T-helper 17 cell (primary cell): ENCODE measurements at places on chromosomes 13 and 19.
A peak's percentile ranks its signal among the peaks of the same experiment; 100 is the strongest.

GRCh38 chr13:81582381-81582780 is 1241.5 kb upstream of the SPRY2 start:
- DNase-seq: no peak

DNA sequence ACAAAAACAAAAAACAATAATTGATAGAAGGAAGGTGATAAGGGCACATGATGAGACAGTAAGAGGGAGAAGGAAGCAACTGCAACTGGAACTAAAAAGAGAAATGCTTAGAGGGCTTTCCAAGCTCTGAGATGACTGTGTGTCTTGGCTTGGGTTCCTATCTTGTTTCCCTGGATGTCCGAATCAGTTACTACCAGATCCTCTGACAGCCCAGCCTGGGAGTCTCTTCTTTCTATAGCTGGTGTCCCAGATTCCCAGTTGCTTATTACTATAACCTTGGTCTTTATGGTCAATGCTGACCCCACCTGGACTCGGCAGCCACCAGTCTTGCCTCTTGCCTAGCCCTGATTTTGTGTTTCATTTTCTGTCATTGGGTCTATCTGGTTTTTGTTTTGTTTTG is 116.4 kb downstream of the RFC3 start:
- DNase-seq: no peak

DNA sequence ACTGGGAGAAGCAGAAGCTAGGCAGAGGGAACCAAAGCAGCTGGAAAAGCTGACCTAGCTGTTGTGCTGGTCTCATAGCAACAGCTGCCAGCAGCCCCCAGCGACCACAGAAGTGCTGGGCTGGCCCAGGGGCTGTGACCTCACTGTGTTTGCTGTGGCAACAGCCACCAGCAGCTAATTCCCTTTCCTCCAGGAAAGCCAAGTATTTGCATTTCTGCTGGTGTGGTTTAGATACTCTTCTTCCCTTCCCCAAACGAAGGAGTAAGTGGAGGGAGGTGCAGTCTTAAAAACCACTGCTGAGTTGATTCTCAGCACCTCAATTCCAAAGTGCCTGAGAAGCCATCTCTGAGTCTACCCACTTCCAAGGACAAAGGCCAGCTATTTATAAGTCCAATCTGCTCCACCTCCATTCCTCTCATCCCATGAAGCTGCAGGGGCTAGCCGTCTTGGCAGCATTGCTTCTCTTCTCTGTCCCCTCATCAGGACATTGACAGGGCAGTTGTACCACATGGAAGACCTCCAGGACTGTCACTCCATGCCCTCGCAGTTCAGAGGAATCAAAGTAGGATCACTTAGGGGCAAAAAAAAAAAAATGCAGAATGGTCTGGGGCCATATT is 11.5 kb upstream of the CCDC97 start:
- peak; percentile 63 for DNase-seq

DNA sequence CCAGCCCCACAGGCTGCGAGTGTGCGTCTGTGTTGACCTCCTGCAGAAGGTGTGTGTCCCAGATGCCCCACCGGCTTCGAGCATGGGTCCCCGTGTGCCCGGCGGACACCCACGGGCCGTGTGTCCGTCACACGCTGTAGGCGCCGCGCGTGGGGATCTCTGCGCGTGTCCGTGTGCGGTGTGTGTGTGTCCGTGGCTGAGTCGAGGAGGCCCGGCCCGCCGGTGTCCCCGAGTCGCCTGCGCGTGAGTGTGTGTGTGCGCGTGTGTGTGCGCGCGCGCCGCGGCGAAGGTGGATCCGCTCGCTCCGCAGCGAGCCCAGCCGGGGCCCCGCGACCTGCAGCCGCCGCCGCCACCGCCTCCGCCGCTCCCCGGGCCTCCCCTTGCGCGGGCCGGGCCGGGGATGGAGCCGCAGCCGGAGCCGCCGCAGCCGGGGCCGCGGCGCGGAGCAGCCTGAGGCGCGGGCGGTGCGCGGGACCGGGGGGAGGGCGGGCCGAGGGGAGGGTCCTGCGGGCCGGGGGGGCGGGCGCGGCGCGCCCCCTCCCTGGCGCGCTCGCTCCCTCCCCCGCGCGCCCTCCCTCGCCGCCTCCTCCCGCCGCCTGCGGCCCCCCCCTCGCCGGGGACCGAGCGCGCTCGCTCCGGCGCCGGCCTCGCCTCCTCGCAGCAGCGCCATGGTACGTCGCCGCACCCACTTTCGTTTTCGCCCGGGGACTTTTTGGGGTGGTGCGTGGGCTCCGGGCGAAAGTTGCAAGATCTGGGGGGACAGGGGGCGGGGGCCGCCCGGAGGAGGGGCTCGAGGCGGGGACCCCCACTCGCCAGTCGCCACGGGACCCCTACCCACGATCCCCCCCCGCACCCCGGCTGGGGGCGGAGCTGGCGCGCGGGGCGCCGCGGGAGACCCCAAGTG is 7.1 kb upstream of the NFIC start:
- DNase-seq: peak; percentile 68

- DNase-seq: no peak
Measured at GRCh38 chr19:16604615-16605014, 23.4 kb downstream of the MED26 start.

- no peak for DNase-seq
Measured at GRCh38 chr13:95862408-95862807, 185.5 kb downstream of the DNAJC3 start.

- no peak for DNase-seq
Measured at GRCh38 chr13:75258159-75258782, 223.7 kb downstream of the TBC1D4 start.

DNA sequence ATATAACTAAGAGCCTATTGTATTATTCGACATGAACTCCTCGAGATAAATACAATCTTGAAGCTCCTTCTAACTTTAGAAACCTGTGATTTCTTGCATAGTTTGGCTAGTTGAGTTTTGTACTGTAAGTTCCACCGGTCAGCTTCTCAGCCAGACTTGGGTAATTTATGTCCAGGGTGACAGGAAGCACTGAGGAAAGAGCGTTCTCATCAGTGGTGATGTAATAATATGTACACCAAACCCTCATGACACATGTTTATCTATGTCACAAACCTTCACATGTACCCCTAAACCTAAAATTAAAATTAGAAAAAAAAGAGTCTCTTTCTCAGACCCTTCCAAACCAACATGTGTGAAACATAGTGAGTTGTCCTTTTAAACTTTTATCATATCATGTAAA is 205.7 kb downstream of the KCNRG start:
- DNase-seq: no peak

DNA sequence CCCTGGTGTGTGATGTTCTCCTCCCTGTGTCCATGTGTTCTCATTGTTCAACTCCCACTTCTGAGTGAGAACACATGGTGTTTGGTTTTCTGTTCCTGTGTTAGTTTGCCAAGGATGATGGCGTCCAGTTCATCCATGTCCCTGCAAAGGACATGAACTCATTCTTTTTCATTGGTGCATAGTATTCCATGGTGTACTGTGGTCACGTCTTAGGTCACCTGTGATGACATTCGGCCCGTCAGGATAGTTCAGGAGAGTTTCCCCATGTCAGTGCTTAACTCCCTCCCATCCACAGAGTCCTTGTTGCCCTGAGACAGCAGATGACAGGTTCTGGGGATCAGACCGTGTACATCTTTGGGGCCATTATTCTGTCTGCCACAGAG is 8.6 kb downstream of the ZNF444 start:
- no peak for DNase-seq
